Hematopoietic multipotent progenitor cell treated with erythropoietin and hydrocortisone succinate and interleukin-3 and kit ligand, for 8 days (in vitro differentiated cells): ENCODE measurements at places on chromosomes 7 and 10.

- no peak for DNase-seq
Observed at GRCh38 chr10:124267231-124267885, 151.4 kb downstream of the OAT start.

DNA sequence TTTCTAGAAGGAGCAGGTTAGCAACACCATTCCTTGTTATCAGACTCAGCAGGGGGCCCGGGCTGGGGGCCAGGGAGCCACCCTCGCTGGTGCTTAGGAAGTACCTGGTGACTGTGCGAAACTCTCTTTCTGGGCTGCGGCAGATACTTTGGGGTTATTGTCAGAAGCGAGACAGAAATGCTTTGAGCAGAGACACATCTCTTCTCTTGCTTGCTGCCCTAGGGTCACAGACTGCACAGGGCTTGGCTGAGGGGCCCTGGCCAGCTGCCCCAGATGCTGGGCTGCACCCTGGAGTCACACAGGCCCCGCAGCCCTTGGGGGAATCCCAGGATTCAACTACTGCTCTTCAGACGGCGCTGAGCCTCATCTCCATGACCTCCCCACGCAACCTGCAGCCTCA lies 91.9 kb downstream of the WDFY4 start:
- DNase-seq = no peak

DNA sequence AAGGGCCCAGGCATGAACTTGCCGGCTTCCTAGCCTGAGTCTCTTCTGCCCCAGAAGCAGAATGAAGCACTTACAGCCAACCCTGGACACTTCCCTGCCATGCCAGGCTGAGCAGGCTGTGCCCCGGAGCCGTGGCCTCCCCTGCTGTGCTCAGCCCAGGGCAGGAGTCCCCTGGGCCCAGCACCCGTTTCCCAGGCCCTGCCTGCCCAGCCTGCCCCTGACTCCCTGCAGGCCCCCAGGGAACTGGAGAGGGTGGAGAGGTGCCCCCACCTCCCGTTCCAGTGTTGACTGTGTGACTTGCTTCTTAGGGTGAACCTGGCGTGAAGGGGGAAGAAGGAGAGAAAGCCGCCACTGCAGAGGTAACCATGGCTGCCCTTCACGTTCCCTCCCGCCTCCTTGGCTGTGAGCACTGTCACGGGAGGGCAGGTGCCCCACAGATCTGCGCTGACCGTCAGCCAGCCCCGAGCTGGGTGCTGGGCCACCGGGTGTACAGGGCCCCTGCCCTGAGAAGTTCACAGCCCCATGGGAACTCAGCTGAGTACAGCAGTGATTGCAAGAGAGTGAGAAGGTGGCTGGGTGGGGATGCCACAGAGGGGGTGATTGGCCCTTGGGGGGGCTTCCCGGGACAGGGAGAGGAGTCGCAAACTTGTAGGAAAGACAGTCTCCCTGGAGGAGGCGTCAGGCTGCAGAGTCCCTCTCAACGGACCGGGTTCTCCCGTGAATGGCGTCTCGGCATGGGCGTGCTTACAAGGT lies 75.9 kb downstream of the MYL10 start:
- no peak for DNase-seq

DNA sequence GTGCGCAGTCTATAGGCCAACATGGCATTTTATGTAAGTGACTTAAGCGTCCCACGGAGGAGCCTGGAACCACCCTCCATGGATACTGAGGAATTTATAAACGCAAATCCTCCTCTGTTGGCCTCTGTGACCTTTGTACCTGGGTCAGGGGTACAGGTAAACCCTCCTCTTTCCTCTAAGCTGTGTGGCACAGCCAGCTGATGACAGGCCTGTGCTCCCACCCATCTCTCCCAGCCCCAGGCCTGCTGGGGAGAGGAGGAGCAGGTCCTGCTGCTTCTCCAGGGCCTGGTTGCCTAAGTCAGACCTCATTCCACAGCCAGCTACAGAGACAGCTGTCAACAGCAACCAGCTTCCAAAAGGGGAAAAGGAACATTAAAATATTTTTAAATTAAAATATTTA lies 5.0 kb downstream of the AVPI1 start:
- DNase-seq = no peak

DNA sequence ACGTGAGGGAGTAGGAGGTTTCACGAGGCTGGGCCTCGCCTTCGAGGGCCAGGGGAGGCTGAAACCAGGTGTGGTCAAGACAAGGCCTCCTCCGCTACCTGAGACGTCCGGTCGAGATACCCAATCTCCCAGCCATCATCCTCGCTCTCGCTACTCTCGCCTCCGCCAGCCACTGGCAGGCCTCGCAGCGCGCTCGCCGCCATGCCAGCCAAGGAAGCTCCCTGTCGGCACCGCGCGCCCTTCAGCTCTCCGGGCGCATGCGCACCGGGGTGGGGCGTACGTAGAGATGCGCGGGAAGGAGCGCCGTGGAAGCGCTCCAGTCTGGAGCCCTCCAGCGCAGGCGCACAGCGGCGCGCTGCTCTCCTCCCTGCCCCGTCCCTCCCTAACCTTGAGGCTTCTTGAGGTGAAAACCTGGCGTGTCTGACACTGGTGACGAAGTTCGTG lies at the start of gene ASZ1:
Gene ASZ1 (minus strand): TSS at position 236 of the 444 bp plus-strand sequence. CDS start 33 bp downstream, at position 203.
- no peak for DNase-seq
